ENCODE measurements at places on chromosomes 2 and 18.
A peak's percentile ranks its signal among the peaks of the same experiment; 100 is the strongest.

- DNase-seq: no peak
These were observed 73.2 kb downstream of the EMILIN2 start for GRCh38 chr18:2920027-2920426.

- DNase-seq: no peak
These were observed 189.6 kb downstream of the DSC3 start for GRCh38 chr18:30852980-30853379.

- DNase-seq: no peak
These were observed 151.9 kb downstream of the HAUS1 start for GRCh38 chr18:46256078-46256477.

DNA sequence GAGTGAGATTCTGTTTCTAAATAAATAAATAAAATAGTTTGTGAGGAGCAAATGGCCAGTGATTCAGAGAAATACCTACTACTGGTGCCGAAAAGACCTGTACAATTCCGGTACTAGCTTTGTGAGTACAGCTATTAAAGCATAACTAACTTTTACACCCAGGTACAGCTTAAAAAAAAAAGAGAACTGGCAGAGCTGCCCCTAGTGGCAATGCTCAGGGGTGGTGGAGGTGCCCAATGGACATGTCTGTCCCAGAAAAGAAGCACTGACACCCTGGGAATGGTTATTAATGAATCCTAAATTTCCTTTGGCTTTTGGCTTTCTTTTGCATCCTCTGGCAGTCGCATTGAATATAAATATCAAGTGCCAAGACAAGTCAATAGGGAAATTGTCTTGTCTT is 87.0 kb downstream of the LIPG start:
- no peak for DNase-seq

DNA sequence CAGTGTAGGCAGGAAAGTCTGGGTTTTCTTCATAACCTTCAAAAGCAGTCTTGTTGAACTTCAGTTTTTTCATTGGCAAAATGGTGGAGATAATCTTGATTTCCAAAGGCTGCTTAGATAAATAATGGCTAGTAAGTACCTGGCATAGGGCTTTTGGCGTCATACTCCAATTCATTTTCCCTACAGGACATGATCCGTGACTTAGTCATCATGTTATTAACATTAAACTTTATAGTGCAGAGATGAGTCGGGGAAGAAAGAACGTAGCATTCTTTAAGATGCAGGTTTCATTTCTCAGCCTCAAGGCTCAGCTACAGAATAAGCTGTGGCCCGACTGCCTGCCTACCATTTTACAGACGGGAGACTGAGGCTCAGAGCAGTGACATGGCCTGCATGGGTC is 64.0 kb downstream of the RALBP1 start:
- no peak for DNase-seq

DNA sequence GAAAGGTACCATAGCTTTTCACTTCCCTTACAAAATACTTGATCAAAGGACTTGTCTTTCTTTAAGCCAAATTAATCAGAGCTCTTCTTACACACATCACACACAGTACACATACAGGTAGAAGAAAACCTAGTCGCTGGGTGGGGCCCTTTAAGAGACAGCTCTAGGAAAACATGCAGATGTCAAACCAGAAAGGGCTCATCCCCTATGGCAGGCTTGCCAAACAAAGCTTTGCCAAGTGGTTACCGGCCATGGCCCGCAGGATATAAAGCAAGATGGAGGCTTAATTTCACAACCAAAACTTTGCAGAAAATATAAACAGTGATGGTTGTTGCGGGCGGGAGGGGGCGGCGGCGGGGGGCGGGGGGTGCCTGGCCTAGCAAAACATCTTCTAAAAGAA is 2156.0 kb upstream of the PIK3C3 start:
- no peak for DNase-seq

- DNase-seq: no peak
These were observed 297.0 kb upstream of the GULP1 start for GRCh38 chr2:187994464-187995331.

- peak; percentile 27 for DNase-seq
These were observed 183.8 kb upstream of the STON1 start for GRCh38 chr2:48346124-48346536.

DNA sequence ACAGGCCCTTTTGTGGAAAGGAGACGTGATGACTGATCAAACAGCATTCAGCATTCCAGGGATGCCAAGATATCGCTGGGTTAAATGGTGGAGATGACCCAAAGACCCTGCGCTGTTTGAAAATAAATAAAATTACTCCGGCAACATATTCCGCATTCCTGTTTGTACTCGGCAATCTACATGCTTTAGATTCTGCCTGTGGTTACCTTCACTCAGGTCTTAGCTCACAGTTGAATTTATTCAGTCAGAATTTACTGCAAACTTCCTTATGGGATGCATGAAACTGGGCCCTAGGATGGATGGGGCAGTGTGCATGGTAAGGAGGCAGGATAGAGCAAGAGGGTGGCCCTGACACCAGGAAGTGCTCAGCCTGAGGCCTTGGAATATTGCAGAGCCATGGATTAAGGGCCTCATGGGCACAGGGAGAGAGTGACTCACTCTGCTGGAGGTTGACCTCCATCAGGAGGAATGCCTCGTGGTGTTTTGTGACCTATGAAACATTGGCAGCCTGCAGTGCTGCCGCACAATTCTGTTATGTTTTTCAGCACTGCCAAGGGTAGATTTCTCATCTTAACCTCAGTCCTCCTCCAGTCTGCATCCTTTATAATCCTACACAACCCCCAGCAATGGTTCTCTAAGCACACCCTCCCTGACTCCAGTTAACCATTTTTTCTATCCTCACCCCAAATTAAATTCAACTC is 321.4 kb downstream of the IRS1 start:
- DNase-seq: peak; percentile 22

- no peak for DNase-seq
These were observed 602.9 kb downstream of the ARHGAP15 start for GRCh38 chr2:143732076-143732475.

GRCh38 chr2:30717081-30717650 is 90.1 kb downstream of the CAPN13 start:
- DNase-seq: no peak

DNA sequence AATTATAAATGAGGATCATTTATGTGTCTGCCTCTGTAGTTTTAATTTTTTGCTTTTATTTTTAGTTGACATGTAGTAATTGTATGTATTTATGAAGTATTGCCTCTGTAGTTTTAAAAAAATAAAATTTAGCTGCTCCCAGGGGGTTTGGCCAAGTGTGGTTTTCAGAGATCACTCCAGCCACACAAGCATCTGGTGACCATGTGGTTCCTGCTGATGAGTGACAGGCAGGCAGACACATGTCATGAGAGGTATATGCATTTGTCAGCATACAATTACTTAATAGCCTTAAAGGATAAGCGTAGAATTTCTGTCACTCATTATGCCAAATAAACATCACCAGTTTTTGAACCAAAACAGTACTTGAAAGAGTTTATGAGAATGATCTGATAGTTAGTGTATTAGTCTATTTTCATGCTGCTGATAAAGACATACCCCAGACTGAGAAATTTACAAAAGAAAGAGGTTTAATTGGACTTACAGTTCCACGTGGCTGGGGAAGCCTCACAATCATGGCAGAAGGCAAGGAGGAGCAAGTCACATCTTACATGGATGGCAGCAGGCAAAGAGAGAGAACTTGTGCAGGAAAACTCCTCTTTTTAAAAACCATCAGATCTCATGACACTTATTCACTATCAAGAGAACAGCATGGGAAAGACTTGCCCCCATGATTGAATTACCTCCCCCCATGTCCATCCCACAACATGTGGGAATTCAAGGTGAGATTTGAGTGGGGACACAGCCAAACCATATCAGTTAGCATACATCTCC is 29.6 kb downstream of the MREG start:
- no peak for DNase-seq

DNA sequence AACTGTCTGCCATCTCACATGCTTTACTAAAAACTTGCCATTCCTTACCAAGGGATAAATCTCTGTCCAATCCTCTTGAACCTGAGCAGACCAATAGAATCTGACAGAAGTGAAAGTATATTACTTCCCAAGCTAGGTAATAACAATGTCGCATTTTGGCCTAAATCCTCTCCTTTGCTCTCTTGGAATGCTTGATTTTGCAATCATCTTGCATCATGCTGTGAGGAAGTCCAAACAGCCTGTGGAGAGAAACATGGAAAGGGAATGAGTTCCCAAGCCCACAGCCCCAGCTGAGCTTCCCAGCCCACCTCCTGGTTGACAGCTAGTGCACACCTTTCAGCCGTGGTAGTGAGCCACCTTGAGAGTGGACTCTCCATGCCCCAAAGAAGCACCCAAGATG is 540.6 kb downstream of the STK39 start:
- DNase-seq: no peak

DNA sequence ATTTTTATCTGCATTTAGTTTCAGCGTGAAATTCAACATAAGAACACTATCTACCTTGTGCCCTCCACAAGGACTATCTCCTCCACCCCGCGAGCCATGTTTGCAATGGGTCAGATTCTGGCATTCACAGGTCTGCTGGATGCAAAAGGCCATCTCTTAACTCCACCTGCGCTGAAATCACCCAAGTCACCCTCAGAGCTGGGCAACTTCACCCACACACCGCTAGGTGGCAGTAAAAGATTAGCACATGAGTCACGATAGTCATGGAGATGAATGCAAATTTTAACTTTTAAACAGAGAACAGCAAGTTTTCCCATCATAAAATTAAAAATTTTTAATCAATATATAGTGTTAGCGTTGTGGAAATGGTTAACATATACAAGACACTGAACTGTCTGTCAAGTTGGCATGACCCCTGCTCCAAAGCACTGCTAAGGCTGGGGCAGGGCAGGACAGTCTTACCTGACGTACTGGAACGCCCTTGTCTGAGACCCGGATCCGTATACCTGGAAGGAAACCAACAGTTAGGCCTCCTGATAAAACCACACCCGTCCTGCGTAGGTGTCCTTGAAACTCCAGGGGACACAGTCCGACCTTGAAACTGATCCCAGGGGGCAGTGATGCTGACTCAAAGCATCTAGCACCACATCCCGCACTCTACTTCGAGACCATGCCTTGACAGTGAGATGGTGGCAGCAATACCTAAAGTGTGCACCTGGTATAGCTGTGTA is 89.6 kb downstream of the UXS1 start:
- peak; percentile 39 for DNase-seq

DNA sequence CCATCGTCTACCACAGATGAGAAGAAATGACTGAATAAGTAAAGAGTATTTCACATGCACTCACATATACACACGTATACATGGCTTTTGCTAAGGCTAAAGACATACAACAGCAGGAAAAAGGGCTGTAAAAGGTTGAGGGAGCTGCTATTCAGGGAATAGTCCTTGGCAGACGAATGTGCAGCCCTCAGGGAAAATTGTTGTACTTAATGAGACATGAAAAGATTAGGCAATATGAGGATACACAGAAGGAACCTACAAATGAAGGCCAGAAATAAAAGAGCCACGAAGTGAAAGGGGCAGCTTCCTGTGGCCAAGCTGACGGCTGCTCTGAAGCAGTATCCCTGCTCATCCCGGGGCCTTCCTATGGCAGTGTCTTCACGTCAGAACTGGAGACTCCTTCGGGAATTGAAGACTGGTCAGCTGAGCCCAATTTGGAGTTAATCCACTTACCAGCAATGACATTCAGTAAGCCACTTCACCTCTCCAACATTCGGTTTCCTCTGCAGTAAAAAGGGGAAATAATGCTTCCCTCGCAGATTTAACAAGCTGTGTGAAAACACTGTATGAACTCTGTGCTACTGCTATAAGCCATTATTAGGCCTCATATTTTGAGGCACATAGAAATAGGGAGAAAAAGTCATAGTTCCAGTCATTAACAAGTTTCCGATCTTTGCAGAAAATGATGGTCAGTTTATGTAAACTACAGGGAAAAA is 221.8 kb downstream of the STK39 start:
- DNase-seq: no peak

- DNase-seq: peak; percentile 24
These were observed 135.0 kb downstream of the SP3 start for GRCh38 chr2:173830170-173830569.

- DNase-seq: no peak
These were observed 694.1 kb downstream of the PLCL1 start for GRCh38 chr2:198498516-198498915.

DNA sequence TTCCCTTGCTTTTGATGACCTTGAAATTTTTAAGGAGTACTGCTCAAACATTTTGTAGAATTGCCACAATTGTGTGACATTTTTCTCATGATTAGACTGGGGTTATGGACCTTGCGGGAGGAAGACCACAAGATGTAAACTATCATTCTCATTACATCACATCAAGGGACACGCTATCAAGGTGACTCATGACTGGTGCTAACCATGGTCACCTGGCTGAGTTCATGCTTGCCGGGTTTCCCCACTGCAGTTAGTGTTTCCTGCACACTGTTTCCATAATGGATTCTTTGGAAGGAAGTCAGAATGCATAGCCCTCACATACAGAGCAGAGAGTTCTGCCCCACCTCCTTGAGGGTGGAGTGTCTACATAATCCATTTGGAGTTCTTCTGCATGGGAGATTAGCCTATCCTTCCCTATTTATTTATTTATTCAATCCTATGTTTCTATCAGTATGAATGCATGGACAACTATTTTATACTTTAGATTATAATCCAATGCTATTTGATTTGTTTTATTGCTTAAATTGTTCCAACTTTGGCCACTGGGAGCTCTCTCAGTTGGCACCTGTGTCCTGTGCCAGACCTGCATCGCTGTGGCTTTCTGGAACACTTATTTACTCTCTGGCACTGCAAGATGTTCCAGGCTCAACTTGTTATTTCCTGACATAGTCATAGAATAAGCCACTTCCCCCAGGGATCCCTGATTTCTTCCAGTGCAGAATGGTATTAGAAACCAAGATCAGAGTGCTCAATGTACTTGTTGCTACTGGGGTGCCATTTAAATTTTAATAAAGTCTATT is 6.0 kb downstream of the MC2R start:
- DNase-seq: no peak

- DNase-seq: no peak
These were observed 169.2 kb upstream of the NABP1 start for GRCh38 chr2:191508738-191509137.

GRCh38 chr2:222301053-222301795 is 2.4 kb upstream of the PAX3 start:
- no peak for DNase-seq

DNA sequence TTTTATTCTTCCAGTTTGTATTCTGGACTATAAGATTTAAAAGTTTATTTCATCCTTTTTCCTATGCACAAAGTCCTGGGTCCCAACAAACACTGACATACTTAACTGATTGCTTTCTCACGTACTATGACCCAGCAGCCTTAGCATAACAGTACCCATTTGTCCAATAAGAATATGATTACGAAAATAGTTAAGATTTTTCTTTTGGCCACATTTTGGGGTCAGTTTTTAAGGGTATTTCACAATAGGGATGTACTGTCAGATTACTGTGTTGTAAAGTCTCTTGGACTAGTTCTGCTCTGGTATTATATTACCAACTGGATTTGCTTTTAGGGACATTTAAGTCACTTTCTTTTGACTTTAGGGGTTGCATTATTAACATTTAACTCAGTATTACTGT is 46.1 kb downstream of the TTC39C start:
- no peak for DNase-seq

- DNase-seq: no peak
These were observed 87.1 kb downstream of the MYOM1 start for GRCh38 chr18:3132700-3133099.

Measured in tibial nerve (tissue), 4 donors.